ENCODE measurements at places on chromosomes 5 and 9.

DNA sequence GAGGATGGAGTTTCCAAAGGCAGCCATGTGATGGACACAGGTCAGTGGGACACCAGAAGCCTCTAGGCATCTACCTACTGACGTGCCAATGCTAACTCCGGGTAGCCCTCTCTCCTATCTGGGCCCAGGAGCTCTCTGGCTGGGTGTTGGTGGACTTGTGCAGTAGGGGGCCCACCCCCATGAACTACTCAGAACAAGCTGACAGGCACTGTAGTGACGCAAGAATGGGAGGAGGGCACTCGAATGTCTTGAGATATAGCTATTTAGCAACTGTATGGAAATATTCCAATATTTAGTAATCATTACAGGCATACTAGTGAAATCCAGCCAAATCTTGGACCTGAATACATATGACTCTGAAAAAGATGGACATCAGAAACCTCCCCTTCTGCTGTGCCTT lies 5.7 kb upstream of the DOCK2 start:
- DNase-seq = no peak

GRCh38 chr9:105273731-105274130 lies 29.3 kb downstream of the SLC44A1 start:
- no peak for DNase-seq

DNA sequence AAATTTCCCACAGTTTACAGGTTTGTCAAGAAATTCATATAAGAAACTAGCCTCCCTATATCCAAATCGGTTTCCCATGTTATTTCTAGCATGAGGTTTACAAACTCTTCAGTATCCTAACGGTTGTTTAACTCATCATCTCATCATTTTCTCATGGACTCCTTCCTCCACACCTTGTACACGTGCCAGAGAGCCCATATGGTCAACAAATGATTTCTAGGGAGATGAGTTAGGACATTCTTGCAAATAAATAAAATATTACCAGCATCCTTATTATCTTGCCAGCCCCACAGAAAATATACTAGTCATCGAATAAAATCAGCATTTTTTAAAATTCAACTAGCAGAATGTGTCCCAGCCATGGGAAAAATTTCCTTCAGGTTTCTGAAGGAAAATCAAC lies 285.2 kb downstream of the EBF1 start:
- DNase-seq = no peak

GRCh38 chr9:100324594-100325200 lies 28.0 kb downstream of the TEX10 start:
- no peak for DNase-seq

GRCh38 chr5:345404-346195 lies 24.1 kb downstream of the AHRR start:
- DNase-seq = no peak

- DNase-seq = no peak
Measured at GRCh38 chr9:22160221-22160620, 151.1 kb upstream of the CDKN2B start.

DNA sequence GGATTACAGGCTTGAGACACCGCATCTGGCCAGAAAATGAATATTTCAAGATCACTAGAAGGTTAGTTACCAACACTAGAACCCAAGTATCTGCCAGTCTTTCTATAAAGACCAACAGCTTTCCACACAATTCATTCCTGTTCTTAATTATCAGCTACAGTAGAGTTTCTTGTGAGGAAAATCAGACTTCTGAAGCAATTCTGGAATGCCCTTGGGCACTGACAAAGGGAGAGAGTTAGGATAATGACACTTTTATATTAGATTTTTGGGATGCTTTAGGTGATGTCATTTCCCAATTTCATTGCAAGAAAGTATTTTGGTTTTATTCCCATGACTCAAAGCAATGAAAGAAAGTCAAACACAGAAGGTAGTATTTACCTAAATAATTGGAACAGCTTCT lies 497.0 kb upstream of the TUSC1 start:
- no peak for DNase-seq

GRCh38 chr9:2655411-2655901 lies 33.9 kb downstream of the VLDLR start:
- peak; percentile 21 for DNase-seq

DNA sequence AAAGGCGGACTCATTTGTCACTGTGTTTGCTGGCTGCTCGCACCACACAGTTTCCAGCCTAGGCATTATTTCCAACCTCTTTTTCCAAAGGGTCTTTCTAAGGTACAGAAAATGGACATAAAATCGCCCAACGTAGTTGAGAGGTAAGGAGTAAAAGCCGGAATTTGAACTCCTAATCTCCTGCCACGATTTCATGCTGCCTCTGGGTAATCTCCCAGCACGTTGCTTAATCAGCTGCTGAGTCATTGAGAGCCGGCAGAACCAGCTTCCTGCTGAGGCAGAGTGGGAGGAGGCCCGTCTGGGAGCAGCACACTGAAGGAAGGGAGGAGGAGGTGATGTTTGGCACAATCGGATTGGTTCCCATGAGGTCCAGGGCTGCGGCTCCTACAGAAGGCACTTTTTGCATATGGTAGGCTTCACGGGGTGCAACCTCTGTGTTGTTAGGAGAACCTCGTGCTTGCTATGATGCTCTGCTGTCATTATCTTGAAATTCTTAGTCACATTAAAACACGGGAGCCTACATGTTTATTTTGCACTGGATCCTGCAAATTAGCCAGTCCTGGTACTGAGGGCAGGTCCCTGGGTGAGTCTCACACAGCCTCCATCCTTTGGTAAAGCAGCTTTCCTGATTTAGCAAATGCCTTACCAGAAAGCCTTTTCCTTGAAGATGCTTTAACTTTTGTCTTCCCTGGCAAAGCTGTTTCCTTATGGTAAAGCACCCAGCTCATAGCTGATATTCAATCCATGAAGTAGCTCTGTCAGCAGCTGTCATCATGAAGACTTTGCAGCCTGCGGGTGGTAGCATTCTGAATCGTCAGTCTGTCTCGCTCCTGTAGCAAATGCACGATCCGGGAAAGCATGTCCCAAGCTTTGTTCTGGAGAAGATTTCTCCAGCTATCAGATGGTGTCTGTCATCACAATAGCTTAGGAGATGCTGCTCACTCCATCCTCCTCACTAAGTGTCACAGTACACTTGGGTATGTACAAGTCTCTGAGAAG lies 191.6 kb upstream of the MSX2 start:
- DNase-seq = peak; percentile 43

DNA sequence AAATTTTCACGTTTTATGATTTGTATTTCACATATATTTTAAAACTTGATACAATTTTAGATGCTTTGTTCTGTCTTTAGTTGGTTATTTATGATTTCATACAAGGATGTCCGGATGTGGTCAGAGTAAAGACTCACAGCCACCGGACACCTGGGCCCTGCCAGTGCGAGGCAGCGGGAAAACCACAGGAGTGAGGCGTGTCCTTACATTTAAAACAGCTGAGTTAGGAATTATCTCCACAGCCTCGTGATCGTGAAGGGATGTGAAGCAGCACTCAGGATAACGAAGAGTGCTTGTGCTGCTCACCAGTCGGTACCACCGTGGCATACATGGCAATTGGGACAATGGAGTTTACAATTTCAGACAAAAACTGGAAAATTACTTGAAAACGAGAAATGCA lies 14.0 kb downstream of the SNX18 start:
- no peak for DNase-seq

- no peak for DNase-seq
Measured at GRCh38 chr9:110371411-110372007, 33.8 kb upstream of the TXNDC8 start.

- DNase-seq = no peak
Measured at GRCh38 chr5:56105511-56106291, 110.9 kb upstream of the IL6ST start.

GRCh38 chr9:30476826-30477225 lies 1907.6 kb upstream of the ACO1 start:
- DNase-seq = no peak
